ENCODE measurements at places on chromosomes 16 and 17.

GRCh38 chr17:57597531-57598453 lies 147.3 kb downstream of the CCDC182 start:
- peak; percentile 50 for DNase-seq

GRCh38 chr17:63066158-63066813 lies 100.3 kb downstream of the TANC2 start:
- no peak for DNase-seq

GRCh38 chr16:82368041-82368440 lies 198.0 kb upstream of the MPHOSPH6 start:
- DNase-seq: no peak

- DNase-seq: no peak
These were observed 39.0 kb upstream of the CRISPLD2 start for GRCh38 chr16:84780544-84781376.

DNA sequence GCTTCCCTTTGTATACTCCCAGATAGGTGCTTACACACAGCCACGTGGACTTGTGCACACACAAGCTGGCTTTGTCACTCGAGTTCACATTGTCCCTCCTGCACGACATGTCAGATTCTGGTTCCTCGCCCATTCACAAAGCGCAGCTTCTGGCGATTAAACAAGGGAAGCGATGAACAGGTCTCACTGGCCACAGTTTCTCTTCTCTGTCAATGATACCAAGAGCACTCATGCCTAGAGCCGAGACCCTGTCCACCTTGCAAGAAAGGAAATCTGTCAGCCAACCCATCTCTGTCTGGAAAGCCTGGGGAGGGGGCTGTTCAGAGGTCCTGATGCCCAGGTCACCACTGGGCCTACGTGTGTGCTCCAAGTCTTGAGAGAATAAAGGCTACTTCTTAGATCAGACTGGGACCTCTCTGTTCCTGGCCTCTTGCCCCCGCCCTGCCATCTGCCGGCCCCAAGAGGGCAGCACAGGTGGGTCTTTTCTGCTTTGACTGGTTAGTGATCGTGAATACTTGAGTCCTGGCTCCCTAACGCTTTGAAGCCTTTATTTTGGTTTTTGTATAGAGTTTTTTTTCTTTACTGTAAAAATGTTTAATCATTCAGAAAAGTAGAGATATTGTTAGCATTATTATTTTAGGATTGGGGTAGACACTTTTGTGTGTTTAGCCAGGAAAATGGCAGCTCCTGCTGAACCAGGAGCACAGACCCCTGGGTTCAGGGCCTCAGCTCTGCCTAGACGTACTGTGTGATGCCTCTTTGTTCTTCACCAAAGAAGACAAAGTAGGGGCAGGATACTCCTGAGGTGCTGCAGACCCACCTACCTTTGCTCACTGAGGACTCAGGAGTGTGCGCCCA lies 104.7 kb downstream of the MRM1 start:
- DNase-seq: peak; percentile 25

GRCh38 chr16:31508706-31509195 lies 560 bp upstream of the RUSF1 start:
- no peak for DNase-seq

- no peak for DNase-seq
These were observed 9.8 kb upstream of the TMEM92 start for GRCh38 chr17:50264263-50265113.

GRCh38 chr17:35245196-35245486 lies 2.3 kb downstream of the SLFN5 start:
- DNase-seq: no peak

- no peak for DNase-seq
These were observed at the start of gene AOC2 for GRCh38 chr17:42844271-42844670. Gene AOC2, plus strand, starts transcription at chr17:42844580. Its CDS starts 47 bp downstream, at chr17:42844627.

Data from NCI-H510A (cell line).